Chondrocyte (in vitro differentiated cells): ENCODE measurements at places on chromosomes 16 and 17. TPM values are rescaled to one million over a fixed set of nuclear protein-coding genes. Genes with fewer than 3 reads are reported as not detected.

- no peak for DNase-seq
These were observed 281.8 kb downstream of the HAPSTR1 start for GRCh38 chr16:9372934-9373890.

DNA sequence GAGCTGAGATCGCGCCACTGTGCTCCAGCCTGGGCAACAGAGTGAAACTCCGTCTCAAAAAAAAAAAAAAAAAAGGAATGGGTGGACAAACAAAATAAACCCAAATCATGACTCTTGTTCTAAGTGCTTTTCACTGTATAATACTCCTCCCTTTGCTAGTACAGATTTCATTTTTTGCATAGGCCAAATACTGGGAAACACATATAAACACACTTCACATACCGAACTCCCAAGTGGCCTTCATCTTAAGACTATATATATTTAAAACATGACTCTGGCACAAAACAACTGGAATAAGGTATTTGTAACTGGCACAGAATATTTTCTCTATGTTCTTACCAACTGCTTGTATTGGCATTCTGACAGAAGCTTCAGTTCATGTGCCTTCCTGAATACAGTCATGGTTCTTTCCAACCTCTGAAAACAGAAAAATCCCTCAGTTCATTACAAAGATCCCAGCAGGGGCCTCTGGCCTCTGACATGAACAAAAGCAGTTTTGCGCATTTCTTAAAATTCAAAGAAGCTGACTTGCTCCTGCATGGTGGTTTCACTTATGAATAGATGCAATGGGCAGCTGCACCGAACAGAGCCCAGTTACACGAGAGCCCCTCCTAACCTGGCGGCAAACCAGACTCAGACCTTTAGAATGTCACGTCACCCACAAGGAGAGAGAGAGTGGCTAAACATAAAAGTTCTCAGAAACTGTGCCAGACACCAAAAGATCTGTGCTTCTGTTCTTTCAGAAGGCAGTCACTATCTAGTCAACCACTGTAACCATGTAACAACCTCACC lies 19.1 kb upstream of the COPRS start:
- DNase-seq: no peak

- DNase-seq: no peak
These were observed 1.3 kb downstream of the SMPD3 start for GRCh38 chr16:68446681-68447652.

IL32 gene
- 7.3 to 21.0 TPM (median 17.8 TPM) in 3 replicates for total RNA-seq
